ENCODE measurements at places on chromosomes 3 and 15.

- DNase-seq: no peak
Measured at GRCh38 chr3:105674437-105675065, 194.3 kb downstream of the CBLB start.

- no peak for DNase-seq
Measured at GRCh38 chr3:192057261-192057660, 596.3 kb downstream of the PYDC2 start.

GRCh38 chr3:148615382-148615781 is 82.3 kb upstream of the AGTR1 start:
- DNase-seq: no peak

GRCh38 chr3:105662306-105662705 is 206.5 kb downstream of the CBLB start:
- DNase-seq: no peak

GRCh38 chr15:90161950-90162361 is 39.2 kb upstream of the SEMA4B start:
- no peak for DNase-seq

GRCh38 chr3:186612721-186613636 is at the start of gene AHSG:
AHSG (plus strand) TSS chr3:186613060; CDS start chr3:186613142, 82 bp downstream.
- no peak for DNase-seq

DNA sequence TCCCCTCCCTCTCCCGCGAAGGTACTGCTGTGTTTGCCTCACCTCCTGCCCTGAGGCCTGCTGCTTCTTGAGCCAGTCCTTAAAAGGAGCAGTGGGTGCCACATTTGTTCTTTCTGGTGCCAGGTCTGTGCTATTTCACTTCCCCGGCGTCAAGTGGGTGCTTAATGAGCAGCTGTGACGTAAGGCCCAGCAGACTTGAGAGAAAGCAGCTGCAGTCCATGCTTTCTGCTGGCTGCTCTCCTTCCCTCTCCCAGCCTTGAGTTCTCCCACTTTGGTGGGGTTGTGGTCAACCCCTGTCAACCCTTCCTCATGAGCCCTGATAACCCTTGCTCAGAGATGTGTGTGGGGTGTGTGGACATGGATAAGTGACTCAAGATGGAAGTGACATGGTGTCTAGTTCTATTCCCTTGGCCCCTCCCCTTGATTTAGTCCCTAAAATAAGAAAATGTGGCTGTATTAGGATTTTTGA is 6.9 kb downstream of the INAFM2 start:
- no peak for DNase-seq

DNA sequence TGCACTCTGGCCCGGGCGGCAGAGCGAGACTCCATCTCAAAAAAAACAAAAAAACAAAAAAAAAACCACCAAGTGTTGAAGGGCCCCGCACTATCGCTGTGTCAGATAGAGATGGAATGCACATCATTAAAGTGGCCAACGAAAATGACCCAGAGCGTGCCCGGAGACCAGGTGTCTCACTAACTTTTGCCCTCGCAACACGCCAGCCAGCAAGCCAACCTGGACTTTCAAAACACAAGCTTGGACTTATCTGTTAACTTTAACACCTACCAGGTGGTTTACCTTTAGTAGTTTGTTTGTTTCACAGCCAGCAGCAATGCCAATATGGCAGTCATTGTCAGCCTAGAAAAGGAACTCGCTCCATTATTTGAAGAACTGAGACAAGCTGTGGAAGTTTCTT is 28.6 kb downstream of the FAM174B start:
- DNase-seq: no peak

- no peak for DNase-seq
Measured at GRCh38 chr3:163671201-163671600, 1407.1 kb downstream of the SI start.
